ENCODE measurements at places on chromosomes 4 and X. TPM values are rescaled to one million over a fixed set of nuclear protein-coding genes. Genes with fewer than 3 reads are reported as not detected.

The TACR3 gene
- total RNA-seq = not detected

The GPR82 gene
- not detected for total RNA-seq

The PASD1 gene
- not detected for total RNA-seq

The SERPINA7 gene
- not detected for total RNA-seq

The NIPAL1 gene
- 0.42 TPM for total RNA-seq

The AKAP4 gene
- not detected for total RNA-seq

The UBL4A gene
- 17.4 TPM for total RNA-seq

GRCh38 chr4:184955116-184955515, 63.2 kb upstream of the HELT start:
- H3K4me1 ChIP-seq = peaks cover 4% of the 10 kb centered on the region
- H3K27ac ChIP-seq = no peak overlapping the region
- peak; percentile 59 for DNase-seq
- no peaks in the 10 kb centered on the region for H3K27me3 ChIP-seq
- H3K4me3 ChIP-seq = no peak overlapping the region

DNA sequence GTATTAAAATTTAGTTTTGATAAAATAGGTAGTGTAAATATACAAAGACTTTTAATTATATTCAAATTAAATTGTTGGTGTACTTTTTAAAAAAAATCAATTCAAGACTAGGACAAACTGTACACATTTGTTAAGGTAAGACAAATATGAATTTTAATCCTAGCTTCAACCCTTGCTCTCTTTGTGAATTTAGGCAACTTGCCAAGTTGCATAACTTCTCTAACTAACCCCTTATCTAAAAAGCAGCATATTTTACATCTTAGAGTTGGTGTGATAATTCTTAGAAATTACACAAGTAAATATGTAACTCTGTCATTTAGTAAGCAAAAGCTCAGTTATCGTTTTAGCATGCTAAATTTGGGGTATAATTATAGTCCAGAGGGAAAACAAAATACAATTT, 78.1 kb upstream of the FSTL5 start:
- H3K4me1 ChIP-seq = no peaks in the 10 kb centered on the region
- no peak for DNase-seq
- no peak overlapping the region for H3K27ac ChIP-seq
- no peaks in the 10 kb centered on the region for H3K36me3 ChIP-seq

GRCh38 chr4:95250544-95251137, 298.1 kb downstream of the UNC5C start:
- H3K4me3 ChIP-seq = no peak overlapping the region
- H3K27me3 ChIP-seq = no peaks in the 10 kb centered on the region
- DNase-seq = no peak
- no peak overlapping the region for H3K27ac ChIP-seq
- H3K36me3 ChIP-seq = no peaks in the 10 kb centered on the region

DNA sequence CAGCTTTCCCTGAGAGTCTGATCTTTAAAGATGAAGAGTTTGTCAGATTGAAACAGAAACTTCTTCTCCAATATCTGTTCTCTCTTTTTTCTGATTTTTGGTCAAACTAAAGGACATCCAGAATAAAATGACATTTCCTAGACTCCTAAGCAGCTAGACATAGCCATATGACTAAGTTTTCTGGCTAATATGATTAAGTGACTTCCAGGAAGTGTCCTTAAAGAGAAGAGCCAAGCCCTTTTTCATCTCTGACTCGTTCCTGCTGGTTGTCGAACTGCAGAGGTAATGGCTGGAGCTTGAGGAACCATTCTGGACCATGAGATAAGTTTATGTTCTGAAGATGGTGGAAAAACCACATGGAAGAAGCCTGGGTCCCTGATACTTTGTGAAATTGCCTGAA, 546.0 kb downstream of the BCOR start:
- H3K4me3 ChIP-seq = no peak overlapping the region
- H3K36me3 ChIP-seq = no peaks in the 10 kb centered on the region
- H3K27ac ChIP-seq = no peak overlapping the region
- H3K4me1 ChIP-seq = no peaks in the 10 kb centered on the region
- peaks cover 6% of the 10 kb centered on the region for H3K27me3 ChIP-seq
- DNase-seq = no peak

GRCh38 chr4:85860066-85860740, 385.3 kb downstream of the ARHGAP24 start:
- no peaks in the 10 kb centered on the region for H3K36me3 ChIP-seq
- no peaks in the 10 kb centered on the region for H3K27me3 ChIP-seq
- peaks cover 9% of the 10 kb centered on the region for H3K4me1 ChIP-seq

DNA sequence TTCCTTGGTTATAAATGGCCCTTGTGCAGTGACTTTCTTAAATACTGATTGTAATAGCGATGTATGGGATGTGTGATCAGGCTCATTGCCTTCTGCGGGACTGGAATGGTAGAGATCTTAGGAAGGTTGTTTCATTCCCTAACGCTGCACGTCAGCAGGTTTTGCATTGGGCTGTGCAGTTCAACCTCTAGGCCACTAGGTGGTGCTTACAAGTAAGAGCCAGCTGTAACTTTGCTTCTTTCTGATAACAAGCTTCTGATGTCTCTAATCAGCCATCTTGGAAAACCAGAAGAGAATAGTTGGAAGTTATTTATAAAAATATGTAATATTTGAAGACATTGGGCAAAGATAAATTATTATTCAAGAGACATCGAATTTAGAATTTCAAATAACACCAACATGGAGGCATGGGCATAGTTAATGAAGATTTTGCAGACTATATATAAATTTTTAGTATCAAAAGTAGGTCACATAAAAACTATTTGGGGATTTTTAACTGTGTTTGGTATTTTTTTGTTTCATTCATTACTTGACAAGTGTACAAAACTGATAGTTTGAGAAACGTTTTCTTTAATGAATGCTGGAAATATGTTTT, 339.7 kb upstream of the PCDH7 start:
- no peaks in the 10 kb centered on the region for H3K27me3 ChIP-seq
- H3K36me3 ChIP-seq = no peaks in the 10 kb centered on the region
- H3K27ac ChIP-seq = no peak overlapping the region
- H3K4me3 ChIP-seq = no peak overlapping the region

DNA sequence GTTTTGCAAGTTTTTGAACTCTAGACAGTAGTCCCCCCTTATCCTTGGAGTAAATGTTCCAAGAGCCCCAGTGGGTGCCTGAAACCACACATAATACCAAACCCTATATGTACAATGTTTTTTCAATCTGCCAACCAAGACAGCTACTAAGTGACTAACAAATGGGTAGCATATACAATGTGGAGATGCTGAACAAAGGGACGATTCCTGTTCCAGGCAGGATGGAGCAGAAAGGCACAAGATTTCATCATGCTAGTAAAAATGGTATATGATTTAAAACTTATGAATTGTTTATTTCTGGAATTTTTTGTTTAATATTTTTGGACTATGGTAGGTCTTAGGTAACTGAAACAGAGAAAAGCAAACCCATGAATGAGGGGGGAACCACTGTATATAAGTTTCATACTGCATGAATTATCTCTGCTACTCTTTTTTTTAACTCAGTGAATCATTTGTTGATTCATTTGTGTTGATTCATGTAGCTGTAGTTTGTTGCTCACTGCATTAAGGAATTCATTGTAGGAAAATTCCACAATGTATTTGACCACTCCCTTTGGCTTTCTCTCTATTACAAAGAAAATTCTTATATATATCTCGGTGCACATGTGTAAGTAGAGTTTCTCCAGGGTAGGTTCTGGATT, 21.9 kb upstream of the ANXA3 start:
- H3K36me3 ChIP-seq = no peaks in the 10 kb centered on the region
- no peak overlapping the region for H3K27ac ChIP-seq
- no peaks in the 10 kb centered on the region for H3K4me1 ChIP-seq

Data from osteocyte (in vitro differentiated cells).